ENCODE measurements at places on chromosomes 2 and 18. TPM values are rescaled to one million over a fixed set of nuclear protein-coding genes. Genes with fewer than 3 reads are reported as not detected.

DNA sequence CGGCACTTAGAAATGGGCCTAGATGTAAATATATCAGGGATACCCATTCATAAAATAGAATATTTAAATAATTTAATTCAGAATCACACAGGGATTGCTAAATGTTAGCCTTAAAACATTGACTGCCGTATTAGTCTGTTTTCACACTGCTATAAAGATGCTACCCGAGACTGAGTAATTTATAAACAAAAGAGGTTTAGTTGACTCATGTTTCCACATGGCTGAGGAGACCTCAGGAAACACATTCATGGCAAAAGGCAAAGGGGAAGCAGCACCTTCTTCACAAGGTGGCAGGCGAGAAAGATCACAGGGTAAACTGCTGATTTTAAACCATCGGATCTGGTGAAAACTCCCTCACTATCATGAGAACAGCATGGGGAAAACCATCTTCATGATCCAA is 223.6 kb upstream of the GULP1 start:
- no peak for DNase-seq

- no peak for DNase-seq
These were observed 31.0 kb upstream of the TNFRSF11A start for GRCh38 chr18:62294073-62294472.

DNA sequence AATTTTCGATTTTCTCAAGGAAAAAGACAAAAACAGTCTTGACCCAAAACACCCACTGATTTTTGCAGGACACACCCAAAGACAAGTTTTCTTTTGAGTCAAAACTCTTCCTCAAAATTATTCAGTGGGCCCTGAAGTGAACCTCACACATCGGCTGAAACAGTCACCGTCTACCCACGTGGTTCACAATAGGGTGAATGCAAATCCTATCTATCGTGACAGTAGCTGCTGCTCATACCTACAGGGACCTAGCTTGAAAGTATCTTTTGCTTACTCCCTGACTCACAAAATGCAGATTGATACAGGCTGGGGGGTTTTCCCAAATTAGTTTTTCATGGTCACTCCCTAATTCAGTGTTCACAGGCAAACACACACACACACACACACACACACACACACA is 10.7 kb upstream of the CD226 start:
- DNase-seq: no peak

- no peak for DNase-seq
These were observed 20.4 kb downstream of the UBXN4 start for GRCh38 chr2:135762022-135762421.

- no peak for DNase-seq
These were observed 23.8 kb upstream of the TXNDC2 start for GRCh38 chr18:9861933-9862332.

DNA sequence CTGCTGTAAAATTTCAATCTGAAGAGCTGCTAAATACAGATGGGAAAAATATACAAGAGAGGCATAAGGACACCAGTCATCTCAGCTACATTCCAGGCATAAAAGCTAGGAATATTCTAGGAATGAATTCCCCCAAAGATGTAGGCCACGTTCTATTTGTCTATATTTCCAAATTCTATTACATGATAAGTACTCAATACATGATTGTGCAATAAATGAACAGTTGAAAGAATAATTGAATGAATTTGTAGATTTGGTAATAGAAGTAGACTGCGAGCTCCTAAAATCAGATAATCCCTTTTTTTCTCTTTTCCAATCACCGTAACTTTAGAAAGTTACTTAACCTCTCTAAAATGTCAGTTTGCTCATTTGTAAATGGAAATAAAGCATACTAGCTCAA is 48.5 kb upstream of the KCNH7 start:
- no peak for DNase-seq

Gene FAM124B
- total RNA-seq: 1.9 TPM

DNA sequence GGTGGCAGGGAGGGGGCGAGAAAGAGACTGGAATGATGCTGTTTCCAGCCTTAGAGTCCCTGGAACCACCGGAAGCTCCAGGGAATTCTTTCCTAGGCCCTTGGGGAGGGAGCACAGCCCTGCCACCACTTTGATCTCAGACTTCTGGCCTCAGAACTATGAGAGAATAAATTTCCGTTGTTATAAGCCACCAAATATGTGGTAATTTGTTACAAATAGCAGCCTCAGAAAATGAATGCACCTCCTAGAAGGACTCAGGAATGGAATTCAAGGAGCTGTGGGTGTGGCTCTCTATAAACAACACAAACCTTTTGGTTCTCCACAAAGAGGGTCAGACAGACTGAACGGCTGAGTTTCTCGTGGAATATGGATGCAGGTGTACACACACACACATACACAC is 144.5 kb downstream of the ACKR3 start:
- DNase-seq: no peak

DNA sequence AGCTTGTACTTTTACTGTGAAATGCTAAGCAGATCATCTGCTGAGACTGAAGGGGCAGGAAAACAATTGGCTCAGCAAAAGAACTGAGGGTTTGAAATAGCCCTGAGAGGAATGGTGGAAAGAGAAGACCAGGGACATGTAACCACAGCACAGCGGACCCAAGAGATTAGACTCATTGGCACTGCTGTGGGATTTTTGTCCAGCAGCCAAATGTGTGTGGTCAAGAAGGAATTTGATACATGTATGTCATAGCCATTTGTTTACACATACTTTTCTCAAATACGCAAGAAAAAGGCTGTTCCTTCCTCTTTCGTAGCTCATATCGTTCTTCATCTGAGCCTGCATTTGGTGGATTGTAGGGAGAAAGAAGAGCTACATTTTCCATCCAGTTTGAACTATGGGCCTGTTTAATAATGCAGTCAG is 73.8 kb downstream of the TRABD2A start:
- DNase-seq: no peak
